NCI-H524 treated with DMSO at 0.1 percent for 48 hours (cell line): ENCODE measurements at places on chromosomes 16 and 17.

GRCh38 chr16:53089434-53090285 lies 34.9 kb downstream of the CHD9 start:
- DNase-seq = no peak

- DNase-seq = no peak
Observed at GRCh38 chr16:86418981-86419380, 91.3 kb upstream of the FOXF1 start.

DNA sequence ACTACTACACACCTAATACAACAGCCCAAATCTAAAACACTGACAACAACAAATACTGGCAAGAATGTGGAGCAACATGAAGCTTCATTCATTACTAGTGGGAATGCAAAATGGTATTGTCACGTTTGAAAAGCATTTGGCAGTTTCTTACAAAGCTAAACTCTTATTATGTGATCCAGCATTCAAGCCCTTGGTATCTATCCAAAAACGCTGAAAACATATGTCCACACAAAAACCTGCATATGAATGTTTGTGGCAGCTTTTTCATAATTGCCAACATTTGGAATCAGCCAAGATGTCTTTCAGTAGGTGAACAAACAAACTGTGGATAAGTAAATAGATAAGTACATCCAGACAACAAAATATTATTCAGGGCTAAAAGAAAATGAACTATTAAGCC lies 501.1 kb upstream of the KIF2B start:
- no peak for DNase-seq

DNA sequence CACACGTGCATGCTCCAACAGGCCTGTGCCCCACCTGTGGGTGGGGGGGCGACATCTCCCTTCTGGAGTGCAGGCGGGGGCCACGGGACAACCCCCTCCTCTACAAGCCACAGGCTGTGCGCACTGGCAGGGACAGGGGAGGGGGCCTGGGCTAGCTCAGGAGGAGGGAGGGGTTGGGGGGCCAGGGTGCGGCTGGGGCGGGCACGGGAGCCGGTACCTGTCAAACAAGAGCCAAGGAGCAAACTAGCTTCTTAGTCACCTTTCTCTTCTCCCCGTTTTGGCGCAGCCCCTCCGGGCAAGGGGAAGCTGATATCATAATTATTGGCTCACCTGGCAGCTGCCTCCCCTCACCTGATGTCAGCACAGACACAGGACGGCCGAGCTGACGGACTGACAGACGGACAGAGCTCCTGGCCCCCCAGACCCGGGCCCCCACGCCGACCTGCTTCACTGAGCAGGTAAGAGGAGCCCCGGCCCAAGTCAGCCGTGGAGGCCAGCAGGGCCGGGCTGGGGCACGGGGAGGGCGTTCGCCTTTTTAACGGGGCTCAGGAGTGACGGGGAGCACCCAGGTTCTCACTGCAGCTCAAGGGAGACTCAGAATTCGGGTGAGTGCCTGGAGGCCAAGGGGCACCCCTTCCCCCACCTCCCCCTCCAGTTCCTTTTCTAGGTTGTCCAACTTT lies at the start of gene FOXN1:
Gene FOXN1 (plus strand): TSS at position 363 of the 680 bp plus-strand sequence. CDS start 17,622 bp downstream, outside the sequence.
- DNase-seq = no peak

DNA sequence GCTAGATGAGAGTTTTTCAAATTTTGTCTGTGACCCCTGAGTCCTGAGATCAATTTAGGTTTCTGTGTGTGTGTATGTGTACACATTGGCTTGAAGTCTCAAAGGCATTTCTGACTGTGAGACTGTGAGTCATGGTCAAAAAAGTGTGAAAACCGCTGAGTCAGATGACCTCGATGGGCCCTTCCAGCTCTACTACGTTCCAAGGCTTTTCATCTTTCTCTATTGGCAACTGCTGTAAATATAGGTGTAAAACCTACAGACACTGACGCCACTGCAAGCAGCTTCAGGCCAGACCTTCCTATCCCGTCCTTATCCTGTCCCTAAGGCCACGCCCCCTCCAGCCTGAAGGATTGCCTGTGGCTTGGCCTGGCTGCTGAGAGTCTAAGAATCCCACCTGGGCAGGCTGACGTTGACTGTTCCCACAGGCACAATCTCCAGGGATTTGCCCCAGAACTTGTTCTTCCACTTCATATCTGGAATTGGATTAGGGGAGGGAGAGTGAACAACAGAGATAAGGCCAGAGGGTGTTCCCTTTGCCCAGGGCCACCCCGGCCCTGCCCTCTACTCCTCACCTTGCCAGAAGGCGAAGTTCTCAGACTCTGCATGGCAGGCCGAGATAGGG lies 11.3 kb downstream of the OSBPL7 start:
- no peak for DNase-seq

- no peak for DNase-seq
Observed at GRCh38 chr17:62700964-62701705, 73.7 kb downstream of the MRC2 start.

DNA sequence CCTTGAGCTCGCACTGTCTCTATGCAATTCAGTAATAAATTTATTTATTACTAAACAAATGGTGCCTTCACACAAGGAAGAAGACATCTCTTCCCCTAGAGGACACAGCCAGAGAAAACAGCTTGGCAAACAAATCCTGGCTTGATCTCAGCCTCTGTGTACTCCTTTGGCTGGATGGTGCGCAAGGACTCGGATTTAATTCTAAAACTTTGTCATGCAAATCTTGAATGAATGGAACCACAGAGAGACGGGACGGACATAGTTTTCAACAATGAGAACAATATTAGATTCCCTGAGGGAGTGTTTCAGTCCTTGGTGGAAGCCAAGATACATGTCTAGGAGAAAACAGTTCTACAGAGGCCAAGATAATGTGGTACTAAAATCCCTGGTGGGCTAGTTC lies 349.5 kb downstream of the NPIPA8 start:
- DNase-seq = no peak

GRCh38 chr17:56884483-56885311 lies 29.2 kb downstream of the TRIM25 start:
- DNase-seq = no peak

DNA sequence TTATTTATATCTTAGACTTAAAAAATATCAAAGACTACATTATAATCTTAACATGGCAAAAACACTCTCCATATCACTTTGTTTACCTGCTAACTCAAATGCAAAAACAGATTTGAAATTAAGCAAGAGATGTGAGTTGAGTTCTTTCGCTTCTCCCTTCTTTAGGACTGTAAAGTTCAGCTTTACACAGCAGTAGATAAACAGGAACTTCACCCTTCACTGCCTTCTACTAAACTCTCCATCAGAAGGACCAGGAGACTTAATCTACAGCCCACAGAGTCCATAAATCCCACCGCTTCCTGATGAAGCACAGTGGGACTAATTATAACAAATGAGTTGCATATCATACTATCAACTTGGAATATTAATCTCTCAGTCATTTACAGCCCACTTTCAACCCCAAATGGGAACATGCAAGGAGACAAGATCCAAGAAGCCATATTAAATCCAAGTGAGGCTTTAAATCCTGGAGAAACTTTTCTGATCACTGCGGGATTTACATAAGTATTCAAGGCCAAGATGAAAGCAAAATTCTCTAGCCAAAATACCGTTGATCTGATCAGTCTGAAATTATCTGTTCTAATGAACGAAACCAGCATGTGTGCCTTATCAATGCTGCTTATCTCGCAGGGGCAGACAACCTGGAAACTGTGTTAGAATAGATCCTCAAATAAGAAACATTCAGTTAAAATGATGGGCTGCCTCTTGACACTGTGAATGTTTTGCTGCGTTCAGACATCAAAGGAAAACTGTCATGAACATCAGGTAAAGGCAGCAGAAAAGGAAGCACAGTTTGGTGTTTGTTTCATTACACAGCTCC lies 1.6 kb downstream of the AMFR start:
- no peak for DNase-seq

GRCh38 chr17:33615861-33616260 lies 322.8 kb upstream of the ASIC2 start:
- DNase-seq = peak; percentile 39

DNA sequence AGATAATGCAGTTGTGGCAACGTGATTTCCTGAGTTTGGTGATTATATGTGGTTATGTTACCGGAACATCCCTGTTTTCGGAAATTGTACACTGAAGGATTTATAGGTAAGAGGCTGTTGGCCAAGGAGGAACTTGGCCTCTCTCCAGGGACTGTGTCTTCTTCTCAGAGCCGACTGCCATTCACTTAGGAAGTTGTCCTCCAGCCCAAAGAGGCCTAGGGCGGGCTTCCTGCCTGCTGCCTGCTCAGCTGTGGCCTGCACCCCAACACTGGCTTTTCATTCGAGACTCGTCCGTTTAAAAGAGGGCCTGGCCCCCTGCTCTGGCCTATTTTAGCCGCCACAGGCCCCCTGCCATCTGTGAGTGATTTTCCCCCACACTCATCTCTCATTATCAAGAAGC lies 64.3 kb downstream of the ZDHHC7 start:
- no peak for DNase-seq

DNA sequence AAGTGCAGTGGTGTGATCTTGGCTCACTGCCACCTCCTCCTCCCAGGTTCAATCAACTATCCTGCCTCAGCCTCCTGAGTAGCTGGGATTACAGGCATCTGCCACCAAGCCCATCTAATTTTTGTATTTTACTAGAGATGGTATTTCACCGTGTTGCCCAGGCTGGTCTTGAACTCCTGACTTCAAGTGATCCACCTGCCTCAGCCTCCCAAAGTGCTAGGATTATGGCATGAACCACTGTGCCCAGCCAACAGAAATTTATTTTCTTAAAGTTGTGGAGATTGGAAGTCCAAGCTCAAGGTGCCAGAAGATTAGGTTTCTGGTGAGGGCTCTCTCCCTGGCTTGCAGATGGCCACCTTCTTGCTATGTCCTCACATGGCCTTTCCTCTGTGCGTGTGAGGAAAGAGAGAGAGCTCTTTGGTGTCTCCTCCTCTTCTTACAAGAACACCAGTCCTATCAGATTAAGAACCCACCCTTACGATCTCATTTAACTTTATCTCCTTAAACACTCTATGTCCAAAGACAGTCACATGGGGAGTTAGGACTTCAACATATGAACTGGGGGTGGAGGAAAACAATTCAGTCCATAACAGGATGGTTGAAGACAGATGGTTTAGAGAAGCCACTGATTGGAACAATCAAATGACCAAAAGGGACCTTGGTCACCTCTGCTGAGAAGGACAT lies 31.8 kb downstream of the C16orf82 start:
- DNase-seq = no peak

GRCh38 chr16:25006504-25007056 lies 8.6 kb downstream of the ARHGAP17 start:
- DNase-seq = no peak

- no peak for DNase-seq
Observed at GRCh38 chr16:52055381-52055780, 491.6 kb downstream of the TOX3 start.

- no peak for DNase-seq
Observed at GRCh38 chr17:80986816-80987475, 4.7 kb upstream of the CHMP6 start.

GRCh38 chr17:61728297-61728836 lies 135.0 kb downstream of the BRIP1 start:
- DNase-seq = no peak

- no peak for DNase-seq
Observed at GRCh38 chr16:68273896-68274295, 9.6 kb downstream of the SLC7A6 start.

- DNase-seq = no peak
Observed at GRCh38 chr16:27481282-27481934, 68.3 kb downstream of the GTF3C1 start.

GRCh38 chr16:19182481-19182880 lies 14.4 kb downstream of the SYT17 start:
- no peak for DNase-seq

DNA sequence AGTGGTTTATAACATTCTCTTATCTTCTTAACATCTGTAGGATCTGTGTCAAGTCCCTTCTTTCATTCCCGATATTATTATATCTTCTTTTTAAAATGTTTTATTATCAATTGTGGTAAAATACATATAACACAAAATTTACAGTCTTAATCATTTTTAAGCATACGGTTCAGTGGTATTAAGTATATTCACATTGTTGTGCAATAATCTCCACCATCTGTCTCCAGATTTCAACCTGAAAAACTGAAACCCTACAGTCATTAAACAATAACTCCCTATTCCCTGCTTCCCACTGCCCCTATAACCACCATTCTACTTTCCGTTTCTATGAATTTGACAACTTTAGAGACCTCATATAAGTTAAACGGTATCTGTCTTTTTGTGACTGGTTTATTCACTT lies 45.5 kb downstream of the CEP112 start:
- peak; percentile 51 for DNase-seq

DNA sequence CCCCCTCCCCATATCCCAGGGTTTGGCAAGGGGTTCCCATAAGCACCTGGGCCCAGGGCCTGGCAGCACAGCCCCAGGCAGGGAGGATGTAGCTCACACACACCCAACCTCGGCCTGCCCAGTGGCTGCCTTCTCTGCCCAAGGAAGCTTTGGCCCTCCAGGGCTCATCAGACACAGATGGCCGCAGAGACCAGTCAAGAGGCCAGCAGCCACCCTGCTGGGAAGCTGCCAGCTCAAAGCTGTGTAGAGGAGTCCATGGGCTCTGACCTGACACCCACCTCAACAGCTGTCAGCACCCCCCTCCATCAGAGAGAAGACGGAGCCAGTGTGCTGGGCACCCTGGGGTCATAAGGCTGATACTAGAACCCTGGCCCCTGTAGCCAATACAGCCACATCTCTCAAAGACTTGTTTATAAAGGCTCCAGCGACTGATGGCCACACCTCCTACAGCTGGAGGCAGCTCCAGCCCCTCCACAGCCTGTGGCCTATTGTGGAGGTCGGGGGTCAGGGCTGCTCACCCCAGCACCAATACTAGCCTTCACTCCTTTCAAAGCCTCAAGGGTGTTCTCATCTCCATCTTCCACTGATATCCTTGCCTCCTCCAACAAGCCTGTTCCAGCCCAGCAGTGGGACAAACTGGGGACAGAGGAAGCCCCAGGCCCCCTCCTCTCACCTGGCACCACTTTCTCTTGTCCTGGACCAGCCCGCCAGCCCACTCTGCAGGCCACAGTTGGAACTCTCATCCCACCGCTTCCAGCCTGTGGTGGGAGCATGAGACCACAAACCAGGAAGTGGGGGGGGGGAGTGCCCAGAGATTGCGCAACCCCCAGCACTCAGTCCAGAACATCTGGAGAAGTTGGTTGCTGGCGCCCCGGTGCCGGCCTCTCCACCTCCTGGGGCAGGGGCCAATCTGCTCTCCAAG lies 2.2 kb upstream of the MPG start:
- DNase-seq = no peak

DNA sequence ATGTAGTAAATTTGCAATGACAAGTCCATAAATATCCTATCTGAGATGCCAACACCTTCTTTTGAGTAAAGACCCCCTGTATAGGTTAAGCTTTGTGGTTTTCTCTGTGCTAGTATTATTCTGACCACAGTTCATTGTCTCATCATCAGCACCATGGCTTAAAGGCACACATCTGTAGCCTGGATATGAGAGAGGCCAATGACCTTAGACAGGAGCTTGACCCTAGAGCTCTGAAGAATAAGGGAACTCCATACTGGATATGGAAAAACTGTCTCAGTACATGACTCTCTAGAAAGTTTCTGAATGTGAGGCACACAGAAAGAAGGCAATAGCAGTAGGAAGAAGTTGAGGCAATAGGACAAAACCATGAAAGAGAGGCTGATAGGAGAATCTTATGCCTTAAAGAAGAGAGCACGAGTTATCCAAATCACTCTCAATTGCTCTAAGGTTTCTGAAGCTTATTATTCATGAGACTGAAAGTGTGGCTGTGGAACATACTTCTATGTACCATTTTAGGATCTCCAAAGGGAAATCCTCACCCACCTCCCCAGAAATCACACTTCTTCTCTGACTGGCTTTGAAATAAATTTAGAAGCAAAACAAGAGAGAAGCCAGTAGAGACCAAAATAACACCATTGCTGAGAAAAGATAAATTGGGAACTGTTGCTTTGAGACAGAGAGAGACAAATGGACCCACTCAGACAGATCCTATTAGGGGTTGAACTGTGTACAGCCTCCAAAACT lies 150.2 kb downstream of the ABCA8 start:
- DNase-seq = no peak
